ENCODE measurements at places on chromosomes 13 and 19.
A peak's percentile ranks its signal among the peaks of the same experiment; 100 is the strongest.

DNA sequence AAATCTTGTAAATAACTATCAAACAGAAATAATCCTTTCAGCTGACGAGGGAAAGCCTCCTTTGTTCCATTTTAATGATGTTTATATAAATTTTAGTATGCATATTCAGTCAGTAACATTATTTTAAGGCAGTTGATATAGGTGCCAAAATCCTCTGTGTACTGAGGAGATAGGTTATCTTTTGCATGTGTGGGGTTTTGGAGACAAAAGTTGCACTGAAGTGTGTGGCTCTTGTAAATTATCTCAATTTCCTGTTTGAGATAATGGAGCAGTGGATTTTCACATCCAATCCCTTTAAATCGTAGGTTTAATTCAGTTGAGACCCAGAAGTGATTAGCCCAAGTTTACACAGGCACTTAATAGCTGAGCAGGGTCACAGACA is 106.6 kb downstream of the RGCC start:
- no peak for DNase-seq

GRCh38 chr19:31504221-31504620 is 155.0 kb upstream of the TSHZ3 start:
- no peak for DNase-seq

DNA sequence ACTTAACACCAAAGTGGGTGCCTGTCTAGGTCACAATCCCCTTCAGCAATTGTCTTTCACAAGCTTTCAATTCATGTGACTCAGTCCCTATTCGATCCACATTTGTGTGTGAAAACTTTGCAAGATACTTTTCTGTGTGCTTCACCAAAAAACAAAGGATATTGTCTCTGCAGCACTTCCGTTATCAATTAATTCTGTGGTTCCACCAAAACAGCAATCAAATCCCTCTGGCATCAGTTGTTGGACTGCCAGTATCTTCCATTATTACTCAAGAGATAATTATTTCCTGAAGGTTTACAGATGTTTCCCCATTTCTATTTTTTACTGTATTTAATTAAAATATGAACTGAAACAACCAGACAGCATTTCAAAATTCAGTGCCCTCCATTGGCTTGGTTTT is 481.4 kb downstream of the SUCLA2 start:
- DNase-seq: no peak

GRCh38 chr13:51794964-51795363 is 9.0 kb downstream of the DHRS12 start:
- DNase-seq: no peak

GRCh38 chr13:40388617-40389016 is 277.8 kb downstream of the FOXO1 start:
- DNase-seq: peak; percentile 77

DNA sequence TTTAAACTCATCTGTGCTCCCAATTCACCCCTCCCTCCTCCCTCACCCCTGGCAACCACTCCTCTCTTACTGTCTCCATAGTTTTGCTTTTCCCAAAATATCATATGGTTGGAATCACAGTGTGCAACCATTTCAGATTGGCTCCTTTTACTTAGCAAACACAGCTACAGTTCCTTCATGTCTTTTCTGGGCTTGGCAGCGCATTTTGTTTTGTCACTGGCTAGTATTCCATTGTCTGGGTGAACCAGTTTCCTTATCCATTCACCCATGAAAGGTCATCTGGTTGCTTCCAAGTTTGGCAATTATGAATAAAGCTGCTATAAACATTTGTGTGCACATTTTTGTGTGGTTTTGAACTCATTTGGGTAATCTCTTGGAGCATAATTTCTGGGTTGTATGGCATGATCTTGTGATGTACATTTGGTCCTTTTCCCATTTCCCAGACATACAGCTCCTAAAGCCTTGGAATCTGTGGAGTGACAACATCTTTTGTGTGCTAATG is 23.9 kb upstream of the GAS6 start:
- DNase-seq: no peak

- DNase-seq: no peak
Measured at GRCh38 chr19:8831373-8831772, 731 bp downstream of the ZNF558 start.

DNA sequence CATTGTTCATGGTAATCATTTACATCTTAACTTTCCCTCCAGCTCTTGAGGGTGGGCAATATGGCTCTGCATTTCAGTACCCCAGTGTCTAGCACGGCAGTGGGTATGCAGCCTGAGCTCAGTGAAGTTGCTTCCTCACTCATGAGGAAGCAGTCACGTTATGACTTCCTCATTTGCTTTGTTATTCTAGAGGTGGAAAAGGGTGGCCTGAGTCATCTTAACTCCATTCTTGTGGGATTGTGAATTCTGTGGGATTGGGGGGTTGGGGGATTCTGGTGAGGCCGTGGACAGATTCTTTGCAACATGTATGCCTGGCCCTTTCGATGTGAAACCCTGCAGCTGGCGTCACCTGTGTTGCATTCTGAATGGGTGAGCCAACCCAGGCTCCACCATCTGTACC is 406.7 kb upstream of the ZNF507 start:
- no peak for DNase-seq

GRCh38 chr13:38624822-38625221 is 62.1 kb upstream of the FREM2 start:
- no peak for DNase-seq
